Activated T-helper 2 cell treated with anti-CD3 and anti-CD28 coated beads, Interferon-gamma antibody, Interleukin-2, Interleukin-4, amounts not matched to agents 10 μg/mL and 5 μg/mL and 100 μg/mL, durations not matched to agents 14 hours and 24 hours and 36 hours (primary cell): ENCODE measurements at places on chromosomes 1 and 21.

DNA sequence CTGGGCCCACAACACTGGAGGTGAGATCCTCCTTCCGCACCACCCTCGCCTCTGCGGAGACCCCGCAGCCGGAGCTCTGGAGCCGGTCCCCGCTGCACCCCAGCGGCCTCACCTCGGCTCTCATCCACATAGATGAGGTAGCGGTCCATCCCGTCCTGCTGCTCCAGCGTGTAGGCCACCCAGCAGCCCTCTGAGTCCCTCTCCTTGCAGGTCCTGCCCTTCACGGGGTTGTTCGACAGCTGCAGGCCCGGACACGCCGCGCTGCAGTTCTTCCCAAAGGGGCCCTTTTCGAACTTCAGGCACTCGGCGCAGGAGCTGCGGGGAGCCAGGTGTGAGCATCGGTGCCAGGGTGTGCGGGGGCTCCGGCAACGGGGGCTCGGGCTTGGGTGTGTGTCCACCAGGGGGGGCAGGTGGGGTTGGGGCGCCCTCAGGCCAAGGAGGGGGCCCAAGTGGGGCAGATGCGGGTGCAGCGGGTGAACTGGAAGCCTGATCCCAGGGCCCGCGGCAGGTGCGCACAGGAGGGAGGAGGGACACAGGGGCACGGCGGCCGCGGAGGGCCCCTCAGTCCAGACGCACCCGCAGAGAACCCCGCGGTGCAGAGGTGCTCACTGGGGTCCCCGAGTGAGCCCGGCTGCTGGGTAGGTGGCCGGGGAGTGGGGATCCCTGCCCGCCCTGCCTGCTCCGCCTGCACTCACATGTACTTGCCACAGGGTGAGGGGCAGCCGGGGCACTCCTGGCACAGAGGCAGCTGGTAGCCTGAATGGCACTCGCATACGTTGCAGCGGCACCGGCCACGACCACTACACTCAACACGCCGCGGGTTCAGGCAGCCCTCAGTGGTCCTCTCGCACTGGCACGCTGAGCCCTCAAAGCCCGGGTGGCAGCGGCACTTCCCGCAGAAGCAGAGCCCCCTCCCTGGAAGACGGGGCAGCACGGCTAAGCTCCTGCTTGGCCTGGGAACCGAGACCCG lies 15.4 kb upstream of the PTTG1IP start:
- DNase-seq, result no peak

DNA sequence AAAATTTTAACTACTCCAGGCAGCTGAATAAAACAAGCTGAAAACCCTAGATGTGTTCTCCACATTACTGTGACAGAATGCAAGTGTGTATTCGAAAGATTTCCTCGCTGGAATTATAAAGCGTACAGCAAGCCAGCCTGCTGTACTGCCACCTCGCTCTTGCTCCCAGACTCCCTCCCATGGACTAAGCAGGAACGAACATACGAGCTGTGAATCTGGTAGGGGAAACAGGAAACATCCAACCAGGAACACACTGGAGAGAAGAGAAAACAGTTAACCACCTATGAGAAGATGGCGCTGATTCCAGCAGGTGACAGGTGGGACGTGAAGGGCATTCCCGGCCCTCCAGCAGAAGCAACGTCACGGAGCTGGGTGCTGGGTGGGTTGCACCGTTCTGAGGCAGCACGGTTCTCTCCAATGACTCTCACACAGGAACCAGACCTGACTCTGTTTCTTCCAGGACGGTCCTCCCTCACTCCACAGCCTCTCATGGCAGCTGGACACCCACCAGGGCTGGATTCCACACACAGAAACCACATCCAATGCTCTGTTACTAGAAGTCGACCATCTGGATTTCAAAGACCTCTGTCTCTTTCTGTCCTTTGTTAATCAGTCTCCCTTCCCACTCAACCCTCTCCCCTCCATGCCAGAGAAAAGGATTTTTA lies 219.2 kb downstream of the RERE start:
- DNase-seq, result no peak

DNA sequence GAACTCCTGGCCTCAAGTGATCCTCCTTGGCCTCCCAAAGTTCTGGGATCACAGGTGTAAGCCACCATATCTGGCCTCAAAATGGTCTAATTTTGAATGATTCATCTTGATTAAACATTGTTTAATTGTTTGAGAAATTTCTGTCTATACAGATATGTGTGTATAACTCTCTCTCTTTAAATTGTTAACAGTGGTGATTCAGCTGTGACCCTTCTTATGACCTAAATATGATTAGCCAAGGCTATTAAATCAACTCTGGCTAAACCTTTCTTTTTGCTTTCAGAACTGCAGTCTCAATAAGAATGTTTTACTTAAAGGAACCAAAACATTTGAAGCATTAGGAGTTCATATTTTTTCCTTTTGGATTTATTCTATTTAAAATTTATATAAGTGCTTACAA lies 19.2 kb upstream of the B3GALT5 start:
- no peak for DNase-seq

DNA sequence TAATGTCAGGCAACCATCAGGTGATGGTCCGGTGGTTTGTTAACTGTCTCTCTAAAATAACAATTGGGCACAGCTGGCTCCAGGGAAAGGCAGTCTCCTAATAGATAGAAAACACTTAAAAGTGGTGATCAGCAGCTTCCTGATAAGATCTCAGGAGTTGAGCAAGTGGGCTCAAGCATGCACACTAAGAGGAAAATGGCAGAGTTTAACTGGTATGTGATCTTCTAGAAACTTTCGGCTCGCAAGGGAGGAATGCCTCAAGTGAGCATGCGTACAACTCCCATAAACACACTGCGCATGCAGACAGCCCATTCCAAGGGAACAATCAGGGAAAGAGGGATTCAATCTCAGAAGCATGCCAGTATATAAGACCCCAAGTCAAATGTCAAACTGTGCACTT lies 52.2 kb upstream of the VTCN1 start:
- no peak for DNase-seq

DNA sequence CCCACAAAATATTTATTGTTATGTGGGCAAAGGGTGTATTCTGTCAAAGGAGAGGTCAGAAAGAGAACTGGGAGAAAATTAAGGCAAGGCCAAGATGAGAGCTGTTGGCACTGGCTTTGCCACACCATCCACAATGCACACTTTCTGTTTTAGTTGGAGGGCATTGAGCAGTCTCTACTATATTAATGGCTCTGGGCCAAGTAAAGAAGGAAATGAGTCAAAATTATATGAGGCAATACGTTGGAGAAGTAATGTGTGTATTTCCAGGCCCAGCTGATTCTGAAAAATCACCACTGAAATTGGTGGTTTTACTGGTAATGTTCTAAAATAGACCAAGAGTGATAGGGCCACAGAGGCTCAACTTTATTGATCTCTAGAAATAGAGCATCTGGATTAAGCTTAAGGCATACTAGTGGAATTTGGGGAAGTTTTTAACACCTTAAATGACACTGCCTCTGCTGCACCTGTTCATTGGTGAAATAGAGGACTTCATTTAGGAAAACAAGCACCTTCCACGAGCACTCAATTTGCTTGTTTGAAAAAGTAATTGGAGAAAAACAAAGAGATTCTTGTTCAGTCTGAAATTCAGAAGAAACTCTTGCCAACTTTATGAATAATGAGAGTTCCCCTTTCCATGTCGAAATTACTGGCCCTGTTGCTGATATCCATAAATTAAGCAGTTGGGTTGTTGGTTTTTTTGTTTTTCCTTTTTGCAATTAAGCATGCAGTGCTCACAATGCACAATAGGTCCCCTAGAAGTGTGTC lies 424.9 kb downstream of the ADGRL2 start:
- DNase-seq, result no peak

GRCh38 chr1:209053587-209053986 lies 529.9 kb upstream of the CAMK1G start:
- no peak for DNase-seq

GRCh38 chr1:66350001-66350547 lies 183.9 kb upstream of the SGIP1 start:
- no peak for DNase-seq

DNA sequence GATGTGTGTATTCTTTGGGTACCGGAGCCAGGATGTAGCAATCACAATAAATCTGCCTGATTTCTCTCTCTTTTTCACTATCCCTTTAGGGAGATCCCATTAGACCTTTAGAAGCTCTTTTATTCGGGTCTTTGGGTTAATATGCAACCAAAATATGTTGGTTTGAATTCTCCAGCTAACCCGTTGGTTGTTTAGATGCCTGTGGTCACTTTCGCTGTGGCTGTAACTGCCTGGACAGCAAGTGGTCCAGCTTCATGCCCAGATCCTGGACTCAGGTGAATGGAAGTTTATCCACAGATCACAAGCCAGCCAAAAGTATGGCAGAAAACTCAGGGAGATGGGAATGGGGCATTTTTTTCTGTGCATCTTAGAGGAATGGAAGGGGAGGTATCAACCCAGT lies 12.3 kb downstream of the KAZN start:
- no peak for DNase-seq

GRCh38 chr1:153968408-153968807 lies 706 bp downstream of the CREB3L4 start:
- no peak for DNase-seq

GRCh38 chr1:184380468-184380867 lies 6.4 kb upstream of the C1orf21 start:
- no peak for DNase-seq

GRCh38 chr1:210616356-210616755 lies 287.7 kb downstream of the HHAT start:
- no peak for DNase-seq

DNA sequence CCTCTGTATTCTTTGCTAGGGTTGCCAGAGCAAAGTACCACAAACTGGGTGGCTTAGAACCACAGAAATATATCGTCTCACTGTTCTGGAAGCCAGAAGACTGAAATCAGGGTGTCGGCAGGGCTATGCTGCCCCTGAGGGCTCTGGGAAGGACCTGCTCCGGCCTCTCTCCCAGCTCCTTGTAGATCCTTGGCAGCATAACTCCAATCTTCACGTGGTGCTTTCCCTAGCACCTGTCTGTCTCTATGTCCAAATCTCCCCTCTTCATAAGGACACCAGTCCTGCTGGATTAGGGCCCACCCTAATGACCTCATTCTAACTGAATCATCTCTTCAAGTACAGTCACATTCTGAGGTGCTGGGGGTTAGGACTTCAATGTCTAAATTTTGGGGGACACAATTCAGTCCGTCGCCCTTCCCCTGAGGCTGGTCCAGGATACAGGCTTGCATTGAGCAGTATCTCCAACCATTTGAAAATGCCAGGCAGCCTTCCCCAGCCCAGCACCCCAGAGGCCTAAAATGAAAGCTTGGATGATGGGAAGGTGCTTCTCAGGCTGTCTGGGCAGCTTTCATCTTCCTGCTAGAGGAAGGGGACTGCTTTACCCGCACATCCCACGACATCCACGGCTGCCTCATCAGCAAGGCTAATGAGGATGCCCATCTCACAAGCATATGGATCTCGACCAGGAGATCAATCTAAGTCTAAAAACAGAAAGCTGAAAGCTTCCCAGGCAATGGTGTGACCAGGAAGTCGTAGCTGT lies 24.7 kb downstream of the TRIM67 start:
- DNase-seq, result no peak

- no peak for DNase-seq
These were observed 75.7 kb downstream of the ENAH start for GRCh38 chr1:225577241-225577640.

DNA sequence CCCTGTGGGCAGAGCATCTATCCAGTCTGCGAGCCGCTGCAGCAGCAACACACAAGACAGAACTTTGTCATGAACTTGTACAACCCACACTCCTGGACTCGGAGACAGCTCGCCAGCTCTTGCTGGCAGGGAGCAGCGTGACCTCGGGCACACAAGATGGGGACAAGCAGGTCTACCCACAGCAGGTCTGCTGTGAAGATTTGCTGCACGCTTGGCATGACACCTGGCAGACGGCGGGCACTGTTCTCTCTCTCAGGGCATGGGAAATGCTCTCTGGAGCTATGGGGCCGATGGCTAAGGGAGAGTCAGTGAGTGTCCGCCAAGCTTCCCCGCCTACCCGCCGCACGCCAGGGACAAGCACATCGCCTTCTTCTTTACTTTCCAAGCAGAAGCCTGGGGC lies 90.0 kb downstream of the STUM start:
- DNase-seq, result no peak

- no peak for DNase-seq
These were observed 53.1 kb downstream of the CTTNBP2NL start for GRCh38 chr1:112448904-112449629.

DNA sequence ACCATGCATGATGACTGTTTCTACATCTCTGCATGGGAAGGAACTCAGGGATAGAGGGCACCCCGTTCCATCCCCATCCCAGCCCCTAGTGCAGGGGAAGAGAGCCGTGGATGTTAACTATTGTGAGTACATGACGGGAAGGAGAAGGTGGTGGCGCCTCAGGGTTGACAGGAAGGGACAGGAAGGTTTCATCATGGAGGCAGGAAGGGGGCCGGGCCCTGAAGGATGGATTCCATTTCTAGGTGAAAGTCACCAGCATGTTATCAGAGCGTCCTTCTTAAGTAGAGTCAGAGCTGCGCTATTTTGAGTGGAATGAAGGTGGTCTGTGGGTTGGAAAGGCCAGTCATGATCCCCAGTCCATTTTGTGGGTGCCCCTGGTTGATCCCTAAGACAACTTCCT lies 25.1 kb upstream of the ZNF648 start:
- DNase-seq, result no peak

DNA sequence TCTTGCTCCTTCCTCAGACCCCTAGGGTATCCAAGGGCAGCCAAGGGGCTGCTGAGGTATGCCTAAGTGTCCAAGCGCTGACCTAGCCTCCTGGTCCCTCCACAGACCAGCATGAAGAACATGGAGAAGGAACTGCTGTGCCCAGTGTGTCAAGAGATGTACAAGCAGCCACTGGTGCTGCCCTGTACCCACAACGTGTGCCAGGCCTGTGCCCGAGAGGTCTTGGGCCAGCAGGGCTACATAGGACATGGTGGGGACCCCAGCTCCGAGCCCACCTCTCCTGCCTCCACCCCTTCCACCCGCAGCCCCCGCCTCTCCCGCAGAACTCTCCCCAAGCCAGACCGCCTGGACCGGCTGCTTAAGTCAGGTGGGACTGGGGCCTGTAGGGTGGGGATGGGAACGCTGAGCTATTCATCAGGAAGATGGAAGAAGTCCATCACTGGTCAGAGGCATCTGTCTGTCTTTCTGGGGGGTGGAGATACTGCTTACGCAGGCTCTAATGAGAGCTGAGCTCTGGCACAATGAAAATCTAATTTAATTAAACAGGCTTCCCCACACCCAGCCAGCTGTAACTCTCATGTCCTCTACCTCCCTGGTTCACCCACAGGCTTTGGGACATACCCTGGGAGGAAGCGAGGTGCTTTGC lies 1.8 kb downstream of the TRIM46 start:
- DNase-seq, result no peak

DNA sequence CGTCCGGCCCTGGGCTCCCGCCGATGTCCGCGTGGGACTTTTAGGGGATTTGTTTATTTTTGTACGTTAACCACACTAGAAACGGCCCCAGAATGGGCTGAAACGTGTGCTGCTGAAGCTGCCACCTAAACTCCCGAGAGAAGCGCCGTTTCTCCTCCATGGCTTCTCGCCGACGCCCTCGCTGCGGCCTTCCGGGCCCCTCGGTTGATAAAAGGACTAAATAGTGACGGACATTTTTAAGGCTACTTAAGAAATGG lies 678 bp upstream of the PTTG1IP start:
- DNase-seq, result no peak

- DNase-seq, result no peak
These were observed 3.0 kb downstream of the USP1 start for GRCh38 chr1:62439652-62440371.

GRCh38 chr1:147890177-147890790 lies 12.3 kb upstream of the GJA8 start:
- DNase-seq, result peak; percentile 42
